ENCODE measurements at places on chromosomes 2 and 18.
A peak's percentile ranks its signal among the peaks of the same experiment; 100 is the strongest.

GRCh38 chr2:20913491-20913890, 90.6 kb upstream of the LDAH start:
- DNase-seq: no peak

DNA sequence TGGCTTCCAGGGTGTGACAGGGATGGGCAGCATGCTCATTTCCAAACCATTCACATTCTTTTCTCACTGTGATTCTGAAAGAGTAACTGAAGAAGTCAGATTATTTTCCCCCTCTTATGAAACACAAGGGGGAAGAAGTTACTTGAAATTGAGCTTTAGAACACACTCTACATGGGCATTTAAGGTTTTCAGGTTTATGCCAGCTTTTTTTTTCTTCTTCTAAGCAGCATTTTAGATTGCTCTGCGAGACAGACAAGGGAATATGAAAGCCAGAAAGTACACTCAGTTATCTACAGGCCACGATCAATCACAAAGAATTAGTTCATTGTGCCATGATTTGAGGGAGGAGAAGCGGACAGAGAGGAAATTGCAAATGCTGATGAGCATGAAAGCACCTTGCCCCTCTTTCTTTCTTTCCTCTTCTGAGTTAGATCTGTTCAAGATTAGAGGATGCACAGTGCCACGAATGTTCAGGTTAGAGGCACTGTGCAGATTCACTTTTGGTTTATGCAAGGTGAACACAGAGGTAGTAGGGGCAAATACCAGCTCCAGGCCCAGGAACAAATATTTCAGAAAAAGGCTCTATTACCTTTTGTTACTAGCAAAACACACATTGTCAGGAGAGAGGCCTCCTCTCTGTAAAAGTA, 49.2 kb downstream of the CXCR4 start:
- DNase-seq: no peak

DNA sequence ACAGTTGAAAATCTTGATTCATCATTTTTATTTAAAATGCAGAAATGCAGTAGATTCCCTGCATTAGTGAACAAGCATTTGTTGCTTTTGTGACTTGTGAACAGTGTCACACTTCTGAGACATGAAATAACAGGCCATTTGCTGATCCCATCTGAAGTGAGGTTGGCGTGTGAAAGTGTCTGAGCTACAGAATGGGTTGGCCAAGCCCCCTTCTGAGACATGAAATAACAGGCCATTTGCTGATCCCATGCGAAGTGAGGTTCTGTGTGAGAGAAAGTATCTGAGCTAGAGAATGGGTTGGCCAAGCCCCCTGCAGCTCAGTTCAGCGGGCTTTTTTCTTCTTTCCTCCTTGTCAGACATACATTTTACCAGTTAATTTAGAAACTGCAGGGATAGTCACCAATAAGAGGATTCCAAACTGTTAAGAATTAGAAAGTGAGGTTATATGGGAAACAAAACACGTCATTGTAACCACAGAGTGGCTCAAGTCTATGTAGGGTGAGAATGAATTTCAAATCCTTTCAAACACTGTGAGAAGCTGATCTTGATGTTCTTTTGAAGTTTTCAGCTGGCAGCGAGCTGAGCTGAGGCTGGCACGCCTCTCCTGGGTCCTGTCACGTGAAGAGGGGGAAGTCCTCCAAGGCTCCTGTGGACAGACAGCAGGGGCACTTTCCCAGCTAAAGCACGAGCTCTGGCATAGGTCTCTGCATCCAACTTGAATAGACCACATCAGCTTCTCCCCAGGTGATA, 339.2 kb upstream of the SALL3 start:
- DNase-seq: no peak

GRCh38 chr2:141748616-141749015, 382.2 kb downstream of the LRP1B start:
- no peak for DNase-seq

GRCh38 chr2:209463226-209463625, 39.4 kb downstream of the MAP2 start:
- DNase-seq: no peak

DNA sequence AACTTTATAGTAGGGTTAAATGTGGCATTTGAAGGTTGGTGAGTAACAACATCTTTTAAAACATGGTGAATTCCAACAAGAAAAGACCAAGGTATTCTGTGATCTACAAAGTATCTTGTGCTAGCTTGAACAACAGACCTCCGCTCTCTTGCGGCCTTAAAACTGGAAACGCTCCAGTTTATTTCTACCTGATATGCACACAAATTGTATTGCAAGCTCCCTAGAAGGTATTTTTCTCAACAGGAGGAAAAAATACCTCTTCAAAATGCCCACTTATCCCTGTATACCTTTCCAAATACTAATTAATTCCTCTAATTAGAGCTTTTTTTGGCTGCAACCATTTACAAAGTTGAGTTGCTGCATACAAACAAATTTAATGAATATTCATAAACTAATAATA, 69.5 kb downstream of the KCNH7 start:
- no peak for DNase-seq

GRCh38 chr2:43302182-43302960, 76.0 kb upstream of the ZFP36L2 start:
- DNase-seq: no peak

- no peak for DNase-seq
Measured at GRCh38 chr2:70085711-70086277, 1.5 kb upstream of the PCBP1 start.

- no peak for DNase-seq
Measured at GRCh38 chr18:11729556-11729955, 40.5 kb downstream of the GNAL start.

- no peak for DNase-seq
Measured at GRCh38 chr2:7913974-7914373, 767.9 kb upstream of the ID2 start.

GRCh38 chr18:59129951-59130703, 9.6 kb upstream of the SEC11C start:
- DNase-seq: no peak

GRCh38 chr2:108118996-108119395, 120.8 kb upstream of the SULT1C3 start:
- no peak for DNase-seq

- DNase-seq: no peak
Measured at GRCh38 chr2:57987835-57988573, 58.6 kb upstream of the VRK2 start.

GRCh38 chr2:237201461-237202287, 116.0 kb downstream of the COPS8 start:
- no peak for DNase-seq

- no peak for DNase-seq
Measured at GRCh38 chr2:127608061-127609030, 37.6 kb upstream of the GPR17 start.

DNA sequence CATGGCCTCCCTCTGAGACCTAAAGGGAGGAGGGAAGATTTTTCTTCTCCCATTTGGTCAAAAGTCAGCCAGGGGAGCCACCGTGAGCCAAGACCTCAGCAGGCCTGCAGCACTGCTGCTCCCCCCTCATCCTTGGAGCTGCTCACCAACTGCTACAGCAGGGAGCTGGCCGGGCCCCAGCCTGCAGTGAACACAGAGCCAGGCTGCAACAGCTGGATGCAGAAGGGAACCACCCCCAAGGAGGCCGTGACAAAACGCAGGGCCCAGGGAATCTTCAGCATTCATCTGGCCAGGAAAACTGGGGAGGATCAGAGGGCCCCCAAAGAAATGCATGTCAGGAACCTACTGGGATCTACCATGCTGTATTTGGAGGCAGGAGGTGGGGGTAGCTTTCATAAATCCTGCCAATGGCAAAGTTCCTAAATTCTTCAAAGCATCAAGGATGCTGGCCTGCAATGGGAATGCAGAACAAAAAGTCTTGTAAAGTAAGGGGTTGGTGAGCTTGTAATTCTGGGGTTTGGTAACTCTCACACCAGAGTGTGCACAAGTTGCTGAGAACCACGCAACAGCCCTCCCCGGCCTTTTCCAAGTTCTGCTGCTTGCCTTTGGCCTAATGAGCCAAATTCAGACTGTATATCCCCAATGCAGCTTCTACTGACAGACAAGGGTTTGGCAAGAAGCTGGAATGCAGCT, 61.0 kb downstream of the CACNB4 start:
- no peak for DNase-seq

- no peak for DNase-seq
Measured at GRCh38 chr18:33282709-33283333, 157.7 kb downstream of the CCDC178 start.

DNA sequence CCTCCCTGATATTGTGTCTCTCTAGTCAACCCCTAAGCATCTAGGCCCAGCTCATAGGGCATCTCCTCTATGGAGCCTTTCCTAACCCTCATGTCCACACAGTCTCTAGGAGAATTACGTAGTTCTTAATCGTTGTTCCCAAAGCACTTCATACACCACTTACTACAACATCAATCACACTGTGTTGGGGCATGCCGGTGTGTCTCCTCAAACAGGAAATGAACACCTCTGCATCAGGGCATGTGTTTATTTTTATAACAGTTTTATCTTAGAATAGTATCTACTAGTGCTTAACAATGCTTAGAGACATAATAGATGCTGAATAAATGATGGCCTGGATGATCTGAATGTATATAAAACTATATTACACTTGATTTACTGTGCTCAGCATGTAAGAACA, 19.7 kb downstream of the CYP1B1 start:
- no peak for DNase-seq

DNA sequence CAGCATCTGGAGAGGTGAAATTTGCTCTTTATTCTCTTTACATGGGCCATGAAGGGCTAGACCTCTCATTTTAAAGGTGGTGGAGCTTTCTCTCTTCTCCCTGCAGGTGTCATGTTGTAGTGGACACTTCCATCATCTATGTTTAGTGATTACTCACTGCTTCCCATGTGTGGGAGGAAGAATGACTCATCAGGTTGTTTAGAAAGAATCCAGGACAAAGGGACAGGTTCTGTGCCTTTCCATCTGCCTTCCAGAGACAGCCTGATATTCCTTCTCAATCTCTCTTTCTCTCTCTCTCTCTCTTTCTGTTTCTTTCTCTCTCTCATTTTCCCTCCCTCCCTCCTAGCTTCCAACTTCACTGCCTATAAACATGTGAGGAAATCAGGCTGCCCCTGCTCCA, 38.7 kb downstream of the SCG2 start:
- DNase-seq: no peak

GRCh38 chr2:137775529-137775928, 188.7 kb upstream of the HNMT start:
- DNase-seq: no peak

- no peak for DNase-seq
Measured at GRCh38 chr2:230668939-230669303, 43.7 kb upstream of the CAB39 start.

- DNase-seq: no peak
Measured at GRCh38 chr18:43772907-43773306, 495.6 kb upstream of the SYT4 start.

GRCh38 chr2:114128725-114129124, 238.8 kb downstream of the ACTR3 start:
- no peak for DNase-seq

DNA sequence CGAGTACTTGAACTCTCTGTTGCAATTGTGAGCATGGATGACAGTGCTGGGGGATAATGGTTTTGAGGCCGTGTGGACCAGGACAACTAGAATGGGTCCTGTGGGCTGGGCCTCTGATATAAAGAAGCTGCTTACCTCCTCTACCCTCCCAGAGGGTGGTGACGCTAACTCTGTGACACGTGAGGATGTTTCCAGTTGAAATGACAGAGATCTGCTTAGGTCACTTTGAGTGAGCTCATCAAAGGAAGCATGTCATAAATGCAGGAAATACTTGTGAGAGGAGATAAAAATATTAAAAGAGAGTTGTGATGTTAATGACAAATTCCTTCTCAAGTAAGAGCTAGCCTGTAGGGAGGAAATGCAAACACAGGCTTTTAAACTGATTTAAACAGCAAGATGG, 16.4 kb downstream of the RMC1 start:
- DNase-seq: no peak

- DNase-seq: peak; percentile 10
Measured at GRCh38 chr2:1817256-1818051, 73.1 kb upstream of the PXDN start.

DNA sequence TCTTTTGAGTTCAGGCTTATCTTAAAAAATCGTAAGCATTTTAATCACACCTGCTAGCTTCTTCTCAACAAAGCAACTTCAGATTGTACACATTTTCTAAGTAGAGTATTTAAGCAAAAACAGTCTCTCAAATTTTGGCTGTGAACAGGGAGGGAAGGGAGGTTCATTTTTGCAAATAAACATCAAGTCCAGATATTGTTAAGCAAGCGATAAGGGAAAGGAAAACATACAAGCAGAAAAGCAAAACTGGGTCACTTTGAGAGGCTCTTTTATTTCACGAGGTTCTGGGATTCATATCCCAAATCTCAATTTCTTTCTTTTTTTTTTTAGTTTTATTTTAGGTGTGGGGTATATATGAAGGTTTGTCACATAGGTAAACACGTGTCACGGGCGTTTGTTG, 79.9 kb downstream of the SLC25A12 start:
- DNase-seq: no peak

GRCh38 chr2:129812071-129812470, 167.4 kb upstream of the RAB6C start:
- no peak for DNase-seq

- DNase-seq: no peak
Measured at GRCh38 chr18:63928331-63928730, 20.6 kb downstream of the SERPINB10 start.

DNA sequence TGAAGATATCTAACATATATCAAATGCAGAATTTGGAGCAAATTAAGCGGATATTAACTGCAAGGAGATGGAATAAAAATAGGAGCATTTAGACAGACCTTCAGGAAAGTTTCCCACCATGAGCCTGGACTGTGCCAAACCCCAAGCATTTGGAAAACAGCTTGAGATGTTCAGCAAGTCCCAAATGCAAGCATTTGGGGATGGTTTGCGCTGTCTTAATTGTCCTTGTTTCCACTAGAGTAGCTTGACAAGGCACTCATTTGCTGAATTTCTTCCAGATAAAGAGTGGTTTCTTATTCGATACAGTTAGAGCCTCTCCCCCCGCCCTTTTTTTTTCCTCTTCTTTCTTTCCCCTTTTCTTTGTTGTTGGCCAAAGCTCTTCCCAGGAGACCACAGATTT, 77.1 kb upstream of the CDC42EP3 start:
- DNase-seq: no peak

DNA sequence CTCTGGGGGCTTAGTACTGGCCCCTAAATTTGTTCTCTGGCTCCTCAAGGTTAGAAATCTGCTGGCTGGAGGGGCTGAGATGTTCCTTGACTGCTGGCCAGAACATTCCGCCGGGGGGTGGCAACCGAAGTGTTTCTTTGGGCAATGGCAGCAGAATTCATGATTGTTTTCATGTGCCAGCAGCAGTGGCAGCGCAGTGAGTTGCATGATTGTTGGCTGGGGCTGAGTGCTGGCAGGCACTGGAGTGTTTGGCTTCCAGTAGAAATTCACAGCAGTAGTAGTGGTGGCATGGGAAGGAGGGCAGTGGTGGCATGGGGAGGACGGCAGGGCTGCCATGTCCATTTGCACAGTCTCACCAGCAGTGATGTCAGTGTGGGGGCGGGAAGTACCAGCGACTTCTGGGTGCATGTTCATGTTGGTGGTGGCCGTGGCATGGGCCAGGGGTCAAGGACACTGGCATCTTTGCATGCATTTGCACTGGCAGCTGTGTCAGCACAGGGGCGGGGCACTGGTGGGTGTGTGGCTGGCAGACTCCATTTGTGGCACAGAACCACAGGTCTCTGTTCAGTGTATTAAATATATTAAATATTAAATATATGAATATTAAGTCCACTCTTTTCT, 130.6 kb upstream of the CDH7 start:
- no peak for DNase-seq

GRCh38 chr2:48105848-48106247, 199.6 kb upstream of the FBXO11 start:
- no peak for DNase-seq

- no peak for DNase-seq
Measured at GRCh38 chr18:32767400-32767799, 5.4 kb downstream of the KLHL14 start.

GRCh38 chr2:221431477-221431876, 140.6 kb downstream of the EPHA4 start:
- no peak for DNase-seq

Measured in activated effector memory CD4-positive, alpha-beta T cell treated with Interleukin-2 at 50 U/mL for 16 hours (primary cell).